CD4-positive, CD25-positive, alpha-beta regulatory T cell (primary cell): ENCODE measurements at places on chromosomes 7 and 10.

GRCh38 chr10:94000638-94001415 is 7.1 kb downstream of the PLCE1 start:
- DNase-seq = no peak

DNA sequence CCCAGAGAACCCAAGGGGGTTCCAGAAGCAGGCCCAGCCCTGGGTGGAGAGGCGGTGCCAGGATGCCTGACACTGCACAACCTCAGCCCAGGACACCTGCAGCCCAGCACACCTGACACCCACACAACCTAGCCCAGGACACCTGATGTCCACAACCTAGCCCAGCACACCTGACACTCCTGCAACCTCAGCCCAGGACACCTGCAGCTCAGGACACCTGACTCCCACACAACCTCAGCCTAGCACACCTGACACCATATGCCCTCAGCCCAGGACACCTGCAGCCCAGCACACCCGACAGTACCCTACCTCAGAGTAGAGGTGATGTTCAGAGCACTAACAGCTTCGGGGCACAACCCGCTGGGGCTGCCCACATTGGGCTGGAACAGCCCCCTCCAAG is 87.3 kb downstream of the PAXIP1 start:
- DNase-seq = no peak

- no peak for DNase-seq
Observed at GRCh38 chr7:135710417-135711138, 17.4 kb downstream of the SLC13A4 start.

DNA sequence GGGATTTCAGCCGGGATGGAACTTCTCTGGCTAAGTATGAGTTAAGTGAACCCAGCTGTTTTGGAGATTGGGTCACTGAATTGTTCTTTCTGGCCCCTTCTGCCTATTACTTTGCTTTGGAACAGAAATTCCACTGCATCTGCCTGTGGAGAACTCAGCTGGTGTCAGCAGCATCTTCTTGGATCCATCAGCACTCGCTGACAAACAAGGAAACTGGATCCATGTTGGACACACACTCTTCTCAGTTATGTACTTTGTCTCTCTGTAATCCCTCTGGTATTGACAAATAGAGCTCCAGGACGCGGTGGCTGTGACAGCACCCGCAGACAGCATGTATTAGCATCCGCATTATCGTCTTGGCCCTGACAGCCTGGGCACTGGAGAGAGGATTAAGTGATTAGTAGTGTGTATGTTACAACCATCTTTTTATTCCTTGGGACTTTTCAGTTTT is 73.0 kb upstream of the BMPER start:
- DNase-seq = no peak

- DNase-seq = no peak
Observed at GRCh38 chr10:13047529-13048206, 46.2 kb upstream of the CCDC3 start.

DNA sequence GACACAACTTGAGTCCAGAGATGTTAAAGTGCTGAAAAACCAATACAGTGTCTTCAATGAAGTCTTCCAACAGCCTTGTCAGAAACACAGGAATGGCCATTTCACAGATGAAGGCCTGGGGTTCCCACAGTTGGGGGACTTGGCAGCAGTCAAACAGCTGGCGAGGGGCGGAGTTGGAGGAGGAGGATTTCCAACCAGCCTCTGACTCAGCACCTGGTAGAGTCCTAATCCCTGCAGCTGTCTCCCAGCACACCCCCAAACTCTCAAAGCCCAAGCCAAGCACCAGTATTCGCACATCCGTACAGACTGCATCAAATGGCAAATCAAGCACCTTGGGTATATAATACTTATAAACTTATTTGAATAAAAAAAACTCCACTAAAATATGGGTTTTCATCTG is 28.0 kb downstream of the CTBP2 start:
- no peak for DNase-seq

- no peak for DNase-seq
Observed at GRCh38 chr7:25707768-25708620, 444.0 kb upstream of the NFE2L3 start.
